ENCODE measurements at places on chromosomes 2 and 18.

GRCh38 chr18:49976795-49977560 lies 163.6 kb upstream of the ACAA2 start:
- DNase-seq = no peak

- no peak for DNase-seq
Measured at GRCh38 chr2:195151711-195152110, 505.3 kb upstream of the SLC39A10 start.

- no peak for DNase-seq
Measured at GRCh38 chr2:238408615-238409340, 17.9 kb upstream of the ASB1 start.

GRCh38 chr18:62037989-62038778 lies 145.4 kb upstream of the RNF152 start:
- DNase-seq = no peak

- no peak for DNase-seq
Measured at GRCh38 chr2:28318023-28318422, 74.6 kb upstream of the FOSL2 start.

- DNase-seq = no peak
Measured at GRCh38 chr2:74925361-74925786, 33.1 kb upstream of the POLE4 start.

DNA sequence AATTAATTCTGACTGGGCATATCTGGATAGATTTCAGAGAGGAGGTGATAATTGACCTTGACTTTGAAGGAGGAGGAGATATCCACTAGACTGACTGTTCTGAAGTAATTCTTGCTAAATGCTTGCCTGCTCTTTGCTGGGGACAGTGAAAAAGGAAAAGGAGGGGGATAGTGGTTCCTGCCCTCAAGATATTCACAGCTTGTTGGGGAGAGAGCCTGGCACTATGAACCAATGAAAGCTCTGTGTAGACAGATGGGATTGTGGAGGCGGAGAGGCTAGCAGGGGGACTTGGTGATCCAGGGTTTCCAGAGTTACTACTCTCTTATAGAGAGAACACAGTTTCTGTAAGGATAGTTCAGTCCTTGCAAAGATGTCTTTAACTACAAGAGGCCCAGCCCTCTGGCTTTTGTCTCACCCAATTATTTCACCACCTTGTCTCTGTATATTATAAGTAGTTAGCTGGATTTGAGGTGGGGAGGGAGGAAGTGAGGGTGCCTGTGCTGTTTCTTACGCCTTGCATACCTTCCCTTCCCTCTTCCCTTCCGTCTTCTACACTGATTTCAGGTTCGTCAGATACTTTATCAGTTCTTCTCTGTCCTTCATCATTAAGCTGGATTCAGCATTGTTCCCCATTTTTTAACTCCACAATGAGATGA lies 190.4 kb downstream of the PRKCE start:
- no peak for DNase-seq

DNA sequence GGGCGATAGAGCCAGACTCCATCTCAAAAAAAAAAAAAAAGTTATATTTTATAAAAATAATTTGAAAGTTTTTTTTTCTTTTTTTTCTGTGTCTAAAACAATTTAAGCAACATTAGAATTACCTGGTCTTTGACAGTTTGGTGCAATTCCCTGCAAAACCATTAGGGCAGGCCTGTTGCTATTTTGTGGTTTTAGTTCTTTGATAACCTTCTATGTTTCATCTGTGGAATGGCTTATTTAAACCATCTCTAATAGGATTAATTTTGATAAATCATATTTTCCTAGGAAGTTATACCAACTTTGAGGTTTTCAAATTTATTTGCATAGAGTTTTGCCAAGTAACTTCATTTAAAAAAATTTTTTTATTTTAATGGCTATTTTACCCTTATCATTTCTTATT lies 141.2 kb upstream of the TWIST2 start:
- no peak for DNase-seq

- no peak for DNase-seq
Measured at GRCh38 chr2:158796652-158797051, 1.5 kb downstream of the DAPL1 start.

GRCh38 chr2:158722266-158723105 lies 72.6 kb upstream of the DAPL1 start:
- DNase-seq = no peak
